CD4-positive, alpha-beta T cell treated with Interleukin-2 at 100 ng/mL for 4 hours (primary cell): ENCODE measurements at places on chromosomes 6 and 20.

DNA sequence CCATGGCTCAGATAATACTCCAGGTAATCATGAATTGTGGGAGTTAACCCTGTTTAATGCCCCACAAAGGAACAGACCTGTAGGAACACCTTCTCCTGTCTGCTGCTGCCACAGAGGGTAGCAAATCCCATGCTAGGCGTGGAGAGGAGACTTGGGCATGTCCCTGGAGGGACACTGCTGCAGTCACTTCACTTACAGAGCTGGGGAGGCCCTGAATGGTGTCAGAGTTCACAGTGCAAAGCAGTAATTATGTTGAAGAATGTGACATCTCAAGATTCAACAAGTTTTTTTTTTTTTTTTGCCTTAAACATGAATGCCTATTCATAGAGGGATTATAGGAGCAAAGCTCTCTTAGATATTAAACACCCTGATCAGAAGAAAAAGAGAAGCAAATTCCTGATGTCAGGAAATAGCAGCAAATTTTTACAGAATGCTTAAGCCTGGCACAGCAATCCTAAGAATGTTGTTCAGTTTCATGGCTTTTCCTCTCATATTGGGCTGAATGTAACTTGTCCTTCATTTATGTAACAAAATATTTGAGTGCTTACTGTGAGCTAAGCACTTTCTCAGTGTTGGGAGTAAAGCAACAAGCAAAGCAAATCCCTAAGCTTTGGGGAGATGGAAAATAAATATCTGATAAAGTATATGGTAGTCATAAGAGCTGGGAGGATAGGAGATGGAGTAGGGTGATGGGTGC lies 45.0 kb downstream of the CARMIL1 start:
- DNase-seq, result no peak

DNA sequence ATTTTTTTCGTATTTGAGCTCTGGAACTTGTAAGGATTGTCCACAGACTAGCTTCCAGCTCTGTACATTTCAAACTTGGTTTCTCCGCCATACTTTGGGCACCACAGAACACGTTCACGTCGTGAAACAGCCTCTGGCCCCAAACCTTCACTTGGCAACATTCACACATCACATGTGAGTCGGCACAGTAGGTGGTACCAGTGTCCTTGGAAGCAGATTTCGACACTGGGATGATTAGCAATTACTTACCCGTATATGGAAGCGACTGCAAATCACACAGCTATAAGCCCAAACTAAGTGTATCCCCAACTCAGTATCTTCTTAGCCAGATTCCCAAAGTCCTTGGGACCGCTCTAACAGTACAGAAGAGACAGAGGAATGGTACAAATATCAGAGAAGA lies 60.2 kb downstream of the MAFB start:
- DNase-seq, result no peak

DNA sequence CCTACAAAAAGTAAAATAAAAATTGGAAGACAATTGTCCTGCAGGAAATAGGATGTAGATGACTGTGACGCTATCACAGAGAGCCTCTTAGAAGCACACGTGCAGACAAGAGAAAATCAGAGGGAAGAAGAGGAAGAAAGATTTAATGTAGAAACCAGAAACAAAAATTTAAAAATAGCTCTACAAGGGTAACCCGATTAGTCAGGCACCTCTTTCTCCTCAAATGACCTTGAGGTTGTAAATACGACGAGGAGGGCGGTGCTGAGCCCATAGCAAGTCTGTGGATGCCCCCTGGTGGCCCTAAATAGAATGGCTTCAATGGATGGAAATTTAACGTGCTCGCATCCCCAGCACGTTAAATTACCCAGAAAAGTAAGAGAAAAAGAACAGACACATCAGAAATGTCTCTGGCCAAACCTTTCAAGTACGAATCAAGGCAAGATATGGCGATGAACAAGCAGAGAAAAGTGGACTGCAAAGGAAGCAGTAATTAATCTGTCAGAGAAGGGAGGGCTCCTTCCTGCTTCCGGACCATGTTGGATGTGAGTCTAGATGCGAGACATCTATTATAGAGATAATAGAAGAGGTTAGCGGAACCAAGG lies 4.2 kb upstream of the PRPH2 start:
- DNase-seq, result peak; percentile 87

DNA sequence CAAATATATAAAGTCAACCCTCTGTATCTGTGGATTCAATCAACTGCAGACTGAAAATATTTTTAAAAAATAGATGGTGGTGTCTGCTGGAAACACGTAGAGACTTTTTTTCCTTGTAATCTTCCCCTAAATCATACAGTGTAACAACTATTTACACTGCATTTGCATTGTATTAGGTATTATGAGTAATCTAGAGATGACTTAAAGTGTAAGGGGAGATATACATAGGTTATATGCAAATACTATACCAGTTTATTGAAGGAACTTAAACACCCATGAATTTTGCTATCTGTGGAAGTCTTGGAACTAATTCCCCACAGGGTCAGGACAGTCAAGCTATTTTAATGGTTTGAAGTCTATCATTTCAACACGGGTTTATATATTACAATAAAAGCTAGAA lies 10.2 kb downstream of the HDAC2 start:
- no peak for DNase-seq

- DNase-seq, result no peak
These were observed 56.8 kb downstream of the PRL start for GRCh38 chr6:22240025-22240424.

DNA sequence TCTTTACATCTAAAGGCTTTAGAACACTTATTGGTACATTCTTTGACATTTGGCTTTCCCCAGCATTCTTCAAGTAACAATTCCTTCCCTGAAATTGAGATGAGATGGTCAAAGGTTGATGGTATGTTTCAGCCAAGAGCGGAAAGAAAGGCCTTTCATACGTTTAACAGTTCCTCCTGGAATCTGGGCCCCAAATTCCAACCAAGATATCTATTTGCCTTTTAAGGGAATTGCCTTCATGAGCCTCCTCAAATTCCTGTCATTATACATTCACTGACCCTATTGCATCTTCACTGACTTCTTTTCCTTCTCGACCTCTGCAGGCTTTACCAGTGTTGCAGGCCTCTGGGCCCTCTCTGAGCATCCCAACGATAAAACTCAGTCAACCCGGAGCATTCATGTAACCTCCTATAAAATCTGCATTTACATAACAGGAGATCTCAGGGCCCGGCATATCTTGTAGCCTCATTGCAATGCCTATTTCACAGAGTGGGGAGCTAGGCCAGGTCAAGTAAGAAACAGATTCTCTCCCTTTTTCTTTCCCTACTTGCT lies 18.3 kb upstream of the WFDC9 start:
- no peak for DNase-seq

DNA sequence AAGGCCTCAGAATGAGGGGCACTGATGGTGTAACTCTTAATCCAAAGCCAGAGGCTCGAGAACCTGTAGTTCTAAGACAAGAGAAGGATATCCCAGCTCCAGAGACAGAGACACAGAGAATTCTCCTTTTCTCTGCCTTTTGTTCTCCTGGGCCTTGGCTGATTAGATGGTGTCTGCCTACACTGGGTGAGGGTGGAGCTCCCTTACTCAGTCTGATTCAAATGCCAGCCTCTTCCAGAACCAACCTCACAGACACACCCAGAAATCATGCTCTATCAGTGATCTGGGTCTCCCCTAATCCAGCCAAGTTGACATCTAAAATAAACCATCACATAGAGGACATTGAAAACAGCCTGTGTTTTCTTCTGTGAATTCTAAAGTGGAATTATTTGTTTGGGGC lies 68.0 kb upstream of the SMIM28 start:
- no peak for DNase-seq

GRCh38 chr6:105389543-105389942 lies 13.3 kb downstream of the PREP start:
- no peak for DNase-seq

DNA sequence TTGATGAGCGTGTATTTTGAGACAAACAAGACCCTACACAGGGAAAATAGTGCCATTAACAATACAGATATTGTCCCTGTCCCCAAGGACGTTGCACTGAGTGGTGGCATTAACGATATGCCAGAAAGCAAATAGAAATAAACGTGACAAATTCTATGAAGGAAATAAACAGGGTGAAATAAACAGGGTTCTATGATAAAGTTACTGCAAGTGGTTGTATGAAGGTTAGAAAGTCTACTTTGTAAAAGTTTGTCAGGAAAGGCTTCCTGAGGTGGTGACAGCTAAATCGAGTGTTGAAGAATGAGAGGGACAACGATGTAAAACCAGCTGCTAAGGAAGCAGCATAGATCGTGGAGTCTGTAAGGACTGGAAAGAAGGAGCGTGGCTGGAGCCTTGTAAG lies 380.2 kb downstream of the LAMA2 start:
- DNase-seq, result no peak

GRCh38 chr6:45076217-45076930 lies 251.8 kb upstream of the RUNX2 start:
- no peak for DNase-seq

GRCh38 chr20:63411151-63411897 lies 50.2 kb upstream of the CHRNA4 start:
- DNase-seq, result no peak

GRCh38 chr6:15329197-15329671 lies 83.4 kb downstream of the JARID2 start:
- DNase-seq, result no peak

- no peak for DNase-seq
These were observed 82.3 kb upstream of the FRMD1 start for GRCh38 chr6:168161371-168161750.

GRCh38 chr6:12605888-12606345 lies 110.7 kb upstream of the PHACTR1 start:
- peak; percentile 38 for DNase-seq

DNA sequence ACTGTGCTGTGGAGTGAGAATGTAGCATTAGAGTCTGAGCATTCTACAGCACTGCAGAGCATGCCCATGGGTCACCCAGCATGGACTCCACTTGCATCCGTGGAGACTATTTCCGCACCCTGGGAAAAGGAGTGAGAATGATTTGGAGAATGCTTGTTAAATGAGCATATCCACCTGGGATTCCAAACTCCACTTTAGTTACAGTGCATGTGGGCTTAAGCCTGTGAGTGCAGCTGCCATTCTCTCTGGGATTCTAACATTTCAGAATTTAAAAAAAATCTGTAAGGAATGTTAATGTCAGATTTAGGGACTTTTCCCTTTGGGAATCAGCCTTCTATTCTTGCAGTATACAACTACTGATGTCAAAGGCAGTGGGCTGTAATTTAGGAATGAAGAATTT lies 33.4 kb downstream of the KIF25 start:
- no peak for DNase-seq

DNA sequence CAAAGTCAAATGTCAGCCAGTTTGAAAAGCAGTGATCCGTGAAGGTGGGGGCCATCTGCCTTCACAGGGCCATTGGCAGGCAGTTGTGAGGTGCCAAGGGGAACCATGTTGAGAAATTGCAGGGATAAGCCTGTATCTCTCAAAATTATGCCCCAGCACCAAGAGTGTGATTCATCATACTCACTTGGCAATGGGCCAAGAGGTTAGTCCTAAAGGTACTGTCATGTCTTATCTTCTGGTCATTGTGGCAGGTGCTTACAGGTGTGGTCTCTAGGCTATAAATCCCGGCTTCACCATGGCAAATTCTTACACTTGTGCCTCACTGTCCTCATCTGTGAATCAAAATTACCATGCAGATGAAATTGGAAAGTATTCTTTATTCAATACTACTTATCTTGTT lies 150.7 kb upstream of the LAMP5 start:
- no peak for DNase-seq

DNA sequence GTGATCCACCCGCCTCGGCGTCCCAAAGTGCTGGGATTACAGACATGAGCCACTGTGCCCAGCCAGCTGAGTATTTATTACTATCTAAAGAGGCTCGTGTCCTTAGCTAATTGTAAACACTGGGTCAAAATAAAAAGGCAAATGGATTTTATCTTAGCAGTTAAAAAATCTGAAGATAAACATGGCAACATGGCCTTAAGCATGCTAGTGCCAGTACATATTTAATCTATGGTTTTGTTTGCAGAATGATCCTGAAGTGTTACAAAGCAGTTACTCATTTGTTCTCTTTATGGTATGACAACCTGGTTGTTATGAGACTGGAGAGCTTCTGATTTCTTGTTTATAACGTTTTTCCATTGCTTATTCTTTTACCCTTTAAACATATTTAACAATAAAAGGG lies 3.9 kb upstream of the KIAA0408 start:
- no peak for DNase-seq

- no peak for DNase-seq
These were observed 13.6 kb upstream of the SRSF6 start for GRCh38 chr20:43444107-43444506.

GRCh38 chr6:10736731-10737130 lies 10.9 kb upstream of the TMEM14B start:
- DNase-seq, result no peak
